ENCODE measurements at places on chromosomes 11 and 22.

DNA sequence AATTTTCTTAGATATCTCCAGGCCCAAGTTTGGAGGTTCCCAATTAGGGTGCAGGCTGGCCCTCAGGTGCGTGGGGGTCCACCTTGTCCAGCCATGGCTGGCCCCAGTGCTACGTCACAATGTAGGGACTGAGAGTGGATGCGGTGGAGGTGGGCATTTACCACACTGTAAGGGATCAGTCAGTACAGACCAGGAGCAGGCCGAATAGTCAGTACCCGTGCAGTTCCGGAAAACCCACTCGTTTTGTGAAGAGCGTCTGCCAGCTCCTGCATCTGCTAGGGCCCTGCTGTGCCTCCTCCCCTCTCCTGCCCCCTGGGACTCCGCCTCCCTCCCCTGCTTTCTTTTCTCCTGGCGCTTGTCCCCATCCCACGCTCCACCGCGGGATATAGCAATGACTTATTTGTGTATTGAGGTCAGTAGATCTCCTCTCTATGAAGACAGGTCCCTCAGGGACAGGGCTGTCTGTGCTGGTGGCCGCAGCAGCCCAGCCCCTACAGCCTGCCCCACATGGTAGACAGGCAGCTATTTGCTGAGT, 50.4 kb upstream of the SEPTIN5 start:
- no peak for DNase-seq

GRCh38 chr11:17129003-17129402, 51.5 kb upstream of the RPS13 start:
- no peak for DNase-seq

DNA sequence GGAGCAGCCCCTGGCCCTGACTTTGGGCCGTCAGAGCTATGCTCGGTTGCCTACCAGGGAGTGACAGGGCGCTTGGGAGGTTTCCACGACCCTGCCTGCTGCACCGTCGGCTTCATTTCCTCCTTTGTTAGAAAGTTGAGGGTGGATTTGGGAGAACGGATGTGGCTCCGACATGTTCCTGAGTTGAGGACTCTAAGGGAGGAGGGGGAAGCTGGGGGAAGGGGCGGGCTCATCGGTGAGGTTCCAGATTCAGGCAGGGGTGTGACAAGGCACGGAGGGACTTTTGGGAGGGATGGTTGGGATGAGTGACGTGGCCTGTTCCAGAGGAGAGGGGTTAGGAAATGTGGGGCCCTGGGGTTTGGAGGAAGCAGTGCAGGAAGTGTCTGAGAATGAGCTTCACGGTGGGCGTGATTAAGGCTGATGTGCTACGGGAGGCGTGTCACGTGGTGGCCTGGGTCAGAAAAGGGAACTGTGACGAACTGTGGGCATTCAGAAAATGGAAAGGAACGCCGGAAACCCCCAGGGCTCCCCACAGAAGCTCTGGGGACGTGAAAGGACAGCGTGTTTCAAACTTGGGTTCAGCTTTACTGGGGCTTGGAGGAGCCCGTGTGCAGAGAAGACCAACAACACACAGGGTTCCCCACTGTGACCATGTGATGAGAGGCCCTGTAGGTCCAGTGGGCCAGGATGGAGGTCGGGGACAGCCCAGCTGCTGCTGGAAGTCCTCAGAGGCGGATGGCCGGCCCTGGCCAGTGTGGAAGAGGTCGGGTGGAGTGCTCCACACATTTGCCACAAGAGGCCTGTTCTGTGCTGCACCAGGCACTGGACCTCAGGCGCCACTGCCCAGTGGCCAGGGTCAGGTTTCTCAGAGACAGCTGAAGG, 2.8 kb downstream of the PARVB start:
- no peak for DNase-seq

DNA sequence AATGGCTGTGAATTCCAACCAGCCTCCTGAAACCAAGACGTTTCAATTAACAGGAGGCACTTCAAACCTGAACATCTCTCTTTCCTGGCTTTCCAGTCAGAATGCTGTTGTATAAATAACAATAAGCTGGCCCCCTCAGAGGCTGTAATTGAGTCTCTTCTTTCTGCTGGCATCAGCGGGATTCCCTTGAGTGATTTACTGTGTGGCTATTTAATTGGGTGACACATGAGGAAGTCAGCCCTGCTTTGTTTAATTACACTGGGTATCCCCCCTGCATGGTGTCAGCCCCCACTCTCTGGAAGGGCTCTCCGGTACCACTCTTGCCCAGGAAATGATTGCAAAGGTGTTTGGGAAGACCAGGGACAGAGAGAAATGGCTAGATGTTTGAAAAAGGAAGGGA, 101.6 kb downstream of the NTM start:
- no peak for DNase-seq

- DNase-seq, result peak; percentile 68
Observed at GRCh38 chr11:31974366-31975136, 116.3 kb upstream of the RCN1 start.

GRCh38 chr11:27239305-27239942, 123.6 kb downstream of the CCDC34 start:
- DNase-seq, result no peak

- no peak for DNase-seq
Observed at GRCh38 chr11:40819230-40819629, 640.2 kb downstream of the LRRC4C start.

- DNase-seq, result no peak
Observed at GRCh38 chr11:110301577-110301976, 5.2 kb upstream of the RDX start.

DNA sequence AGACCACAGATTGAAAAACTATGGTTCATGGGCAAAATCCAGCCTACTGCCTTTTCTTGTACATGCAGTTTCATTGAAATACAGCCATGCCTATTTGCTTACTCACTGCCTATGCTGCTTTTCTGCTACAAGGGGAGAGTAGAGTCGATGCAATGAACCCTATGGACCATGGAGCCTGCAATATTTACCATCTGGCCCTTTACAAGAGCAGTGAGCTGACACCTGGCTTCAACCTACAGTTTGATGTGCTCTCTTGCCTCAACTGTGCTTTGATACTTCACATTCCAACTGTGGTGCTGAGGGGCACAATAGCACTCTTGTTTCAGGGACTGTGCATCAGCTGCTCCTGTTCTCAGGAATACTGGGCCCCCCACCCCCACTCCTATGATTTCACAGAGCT, 239.5 kb upstream of the SORL1-AS1 start:
- no peak for DNase-seq
